ENCODE measurements at places on chromosomes 3 and 15.
A peak's percentile ranks its signal among the peaks of the same experiment; 100 is the strongest.

GRCh38 chr3:73745526-73746191, 120.9 kb upstream of the PDZRN3 start:
- no peak for DNase-seq

DNA sequence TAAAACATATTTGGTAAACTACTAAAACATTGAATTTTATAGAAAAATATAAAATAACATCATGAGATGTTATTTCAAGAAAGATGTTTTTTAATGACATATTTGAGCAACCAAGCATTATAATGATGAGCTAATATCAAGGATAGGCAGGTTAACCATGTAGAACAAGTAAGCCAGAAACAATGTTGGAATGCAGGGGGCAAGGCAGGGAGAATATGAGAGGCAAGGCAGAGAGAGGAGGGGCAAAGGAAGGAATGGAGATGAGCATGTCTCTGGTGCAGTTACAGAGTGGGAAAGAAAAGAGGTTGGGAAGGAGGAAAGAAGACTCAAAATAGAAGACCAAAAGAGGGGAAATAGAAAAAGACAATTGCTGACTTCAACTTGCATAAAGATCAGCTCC, 390.4 kb downstream of the MCTP2 start:
- no peak for DNase-seq

DNA sequence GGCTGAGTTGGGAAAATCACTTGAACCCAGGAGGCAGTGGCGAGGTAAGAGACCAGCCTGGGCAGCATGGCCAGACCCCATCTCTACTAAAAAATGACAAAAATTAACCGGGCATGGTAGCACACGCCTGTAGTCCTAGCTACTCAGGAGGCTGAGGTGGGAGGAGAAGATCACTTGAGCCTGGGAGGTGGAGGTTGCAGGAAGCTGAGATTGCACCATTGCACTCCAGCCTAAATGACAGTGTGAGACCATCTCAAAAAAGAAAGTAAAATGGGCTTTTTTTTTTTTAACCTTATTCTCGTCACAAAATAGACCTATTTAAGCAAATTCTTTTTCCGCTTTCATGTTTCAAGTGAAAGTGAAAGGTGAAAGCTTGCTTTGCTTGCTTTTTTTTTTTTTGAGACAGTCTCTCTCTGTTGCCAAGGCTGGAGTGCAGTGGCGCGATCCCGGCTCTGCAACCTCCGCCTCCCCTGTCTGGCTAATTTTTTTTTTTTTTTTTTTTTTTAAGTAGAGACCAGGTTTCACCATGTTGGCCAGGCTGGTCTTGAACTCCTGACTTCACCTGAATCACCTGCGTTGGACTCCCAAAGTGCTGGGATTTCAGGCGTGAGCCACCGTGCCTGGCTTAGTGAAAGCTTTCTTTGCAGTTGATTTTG, 3.6 kb downstream of the PDIA3 start:
- DNase-seq = peak; percentile 32

DNA sequence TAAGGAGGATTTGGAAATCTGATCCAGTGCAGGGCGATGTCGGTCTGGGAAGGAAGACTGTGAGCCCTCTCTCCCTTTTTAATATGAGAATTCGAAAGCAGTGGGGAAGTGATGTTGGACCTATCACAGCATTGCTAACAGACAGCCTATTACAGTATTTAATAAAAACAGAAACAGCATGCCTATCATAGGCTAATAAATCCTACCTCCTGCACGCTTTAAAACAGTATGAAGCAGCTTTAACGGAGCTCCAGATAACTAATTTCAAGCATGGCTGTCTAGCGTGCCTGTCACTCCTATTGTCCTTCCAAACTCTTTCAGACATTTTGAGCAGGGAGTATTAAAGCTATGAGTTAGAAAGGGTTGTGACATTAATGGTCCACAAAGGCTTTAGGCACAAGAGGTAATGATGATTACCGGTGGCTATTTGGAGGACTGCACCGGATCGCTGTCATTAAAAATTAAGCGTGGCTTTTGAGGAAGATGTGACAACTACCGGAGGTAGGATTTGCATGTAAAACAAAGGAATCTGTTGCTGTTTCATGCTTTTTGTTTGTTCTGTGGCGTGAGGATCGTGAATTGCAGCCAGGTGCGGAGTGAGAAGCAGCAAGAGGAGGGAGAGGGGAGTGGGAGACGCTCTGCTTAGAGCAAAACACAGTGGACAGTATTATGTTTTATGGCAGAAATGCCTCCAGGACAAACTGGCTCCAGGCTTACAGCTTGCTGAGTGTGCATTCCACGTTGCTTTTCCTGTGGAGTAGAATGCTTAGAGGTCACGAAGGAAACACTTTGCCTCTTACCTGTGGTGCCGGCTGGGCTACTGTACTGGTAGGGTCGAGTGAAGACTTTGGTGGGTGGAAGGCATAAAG, at the start of gene KCNMB2:
KCNMB2 (plus strand) TSS at position 226 of the 869 bp plus-strand sequence.
- no peak for DNase-seq

- DNase-seq = no peak
Observed at GRCh38 chr3:120497336-120497735, 46.5 kb upstream of the FSTL1 start.

GRCh38 chr3:186268616-186269448, 93.2 kb downstream of the DGKG start:
- no peak for DNase-seq

DNA sequence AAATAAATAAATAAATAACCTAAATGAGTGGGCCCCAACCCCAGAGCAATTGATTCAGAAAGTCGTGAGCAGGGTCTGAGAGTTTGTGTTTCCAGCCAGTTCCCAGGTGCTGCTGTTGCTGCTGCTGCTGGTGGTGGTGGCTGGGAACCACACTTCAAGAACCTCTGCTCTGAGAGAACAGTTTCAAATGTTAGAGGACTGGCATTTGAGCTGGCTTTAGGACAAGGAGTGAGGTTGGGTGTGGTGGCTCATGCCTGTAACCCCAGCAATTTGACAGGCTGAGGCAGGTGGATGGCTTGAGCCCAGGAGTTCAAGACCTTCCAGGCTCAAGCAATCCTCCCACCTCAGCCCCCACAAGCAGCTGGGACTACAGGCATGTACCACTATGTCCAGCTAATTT, 123.1 kb upstream of the UBE2E1 start:
- DNase-seq = no peak

DNA sequence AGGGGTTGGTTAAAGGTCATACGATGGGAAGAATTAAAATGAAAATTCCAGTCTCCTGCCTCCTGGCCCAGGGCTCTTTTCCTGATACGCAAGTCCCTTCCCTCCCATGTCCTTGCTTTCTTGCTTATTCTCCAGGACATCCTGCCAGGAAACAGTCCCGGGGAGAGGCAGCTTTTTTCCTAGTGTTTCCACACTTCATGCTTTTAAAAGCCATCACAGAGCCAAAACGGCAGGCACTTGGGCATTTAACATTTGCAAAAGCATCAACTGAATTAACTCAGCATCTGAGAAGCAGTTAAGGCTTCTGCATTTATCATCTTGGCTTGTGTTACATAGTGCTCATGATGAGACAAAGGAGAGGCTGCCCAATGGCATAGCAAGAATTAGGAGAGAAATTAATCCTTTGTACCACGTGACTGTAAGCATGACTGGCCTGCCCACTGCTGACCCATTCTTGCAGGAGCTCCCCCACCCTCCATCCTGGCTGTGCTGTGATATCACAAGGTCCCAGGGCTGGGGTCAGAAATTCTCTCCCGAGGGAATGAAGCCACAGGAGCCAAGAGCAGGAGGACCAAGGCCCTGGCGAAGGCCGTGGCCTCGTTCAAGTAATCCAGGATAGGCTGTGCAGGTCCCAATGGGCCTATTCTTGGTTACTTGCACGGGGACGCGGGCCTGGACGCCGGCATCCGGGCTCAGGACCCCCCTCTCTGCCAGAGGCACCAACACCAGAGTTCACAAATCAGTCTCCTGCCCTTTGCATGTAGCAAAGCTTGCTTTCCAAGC, 21.6 kb upstream of the VILL start:
- no peak for DNase-seq

DNA sequence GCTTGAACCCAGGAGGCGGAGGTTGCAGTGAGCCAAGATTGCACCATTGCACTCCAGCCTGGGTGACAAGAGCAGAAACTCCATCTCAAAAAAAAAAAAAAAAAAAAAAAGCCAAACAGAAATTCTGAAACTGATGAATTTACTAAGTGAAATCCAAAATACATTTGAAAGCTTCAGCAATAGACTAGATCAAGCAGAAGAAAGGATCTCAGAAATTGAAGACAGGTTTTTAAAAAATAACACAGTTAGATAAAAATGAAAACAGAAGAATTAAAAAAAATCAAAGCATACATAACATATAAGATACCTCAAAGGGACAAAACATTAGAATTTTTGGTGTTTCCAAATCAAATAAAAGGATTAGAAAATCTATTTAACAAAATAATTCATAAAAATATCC, 114.4 kb downstream of the TP63 start:
- no peak for DNase-seq

DNA sequence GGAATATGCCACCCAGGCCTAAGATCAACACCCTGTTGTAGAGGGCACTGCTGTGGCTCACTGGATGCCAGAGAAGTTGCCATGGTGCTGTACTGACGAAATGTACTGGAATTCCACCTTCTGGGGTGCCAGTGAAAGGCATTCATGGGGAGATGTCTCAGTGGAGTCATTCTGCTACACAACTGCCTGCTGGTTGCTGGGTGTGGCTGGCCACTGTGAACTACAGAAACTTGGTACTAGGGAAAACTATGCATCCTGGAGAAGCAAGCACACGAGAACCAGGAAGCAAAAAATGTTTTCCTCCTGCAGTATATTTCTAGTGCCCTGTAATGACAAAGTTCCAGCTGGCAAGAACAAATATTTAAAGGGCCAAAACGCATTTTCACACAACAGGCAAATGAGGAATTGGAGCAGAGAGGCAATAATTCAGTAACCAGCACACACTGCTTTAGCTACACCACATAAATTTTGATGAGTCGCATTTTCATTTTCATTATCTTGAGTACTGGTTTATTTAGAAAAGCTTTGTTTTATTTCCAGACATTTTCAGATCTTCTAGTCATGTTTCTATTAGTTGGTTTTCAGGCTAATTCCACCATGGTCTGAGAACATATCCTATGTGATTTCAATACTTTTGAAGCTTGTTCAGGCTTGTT, 18.3 kb upstream of the RFX7 start:
- DNase-seq = no peak

DNA sequence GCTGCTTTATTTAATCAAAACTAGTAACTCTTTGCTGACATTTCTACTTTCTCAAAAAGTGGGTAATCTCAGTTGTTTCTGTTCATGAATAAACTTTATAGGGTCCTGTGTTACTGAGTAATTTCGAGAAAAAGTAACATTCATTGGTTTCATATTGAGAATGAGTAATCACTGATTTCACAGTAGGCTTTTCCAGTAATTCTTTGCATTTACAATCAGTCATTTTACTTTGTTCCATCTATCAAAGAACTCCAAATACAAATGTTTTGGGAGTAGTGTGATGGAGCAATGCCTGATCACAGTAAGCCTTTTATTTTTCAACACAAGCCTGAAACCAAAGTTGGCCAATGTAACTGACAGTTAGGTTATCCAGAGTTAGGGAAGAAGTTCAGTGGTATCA, 353.6 kb downstream of the ULK4 start:
- no peak for DNase-seq
